Fibroblast of skin of scalp (primary cell): ENCODE measurements at places on chromosomes 2 and 18.
A peak's percentile ranks its signal among the peaks of the same experiment; 100 is the strongest.

GRCh38 chr2:104026725-104027124 lies 827.2 kb upstream of the POU3F3 start:
- no peak for DNase-seq

DNA sequence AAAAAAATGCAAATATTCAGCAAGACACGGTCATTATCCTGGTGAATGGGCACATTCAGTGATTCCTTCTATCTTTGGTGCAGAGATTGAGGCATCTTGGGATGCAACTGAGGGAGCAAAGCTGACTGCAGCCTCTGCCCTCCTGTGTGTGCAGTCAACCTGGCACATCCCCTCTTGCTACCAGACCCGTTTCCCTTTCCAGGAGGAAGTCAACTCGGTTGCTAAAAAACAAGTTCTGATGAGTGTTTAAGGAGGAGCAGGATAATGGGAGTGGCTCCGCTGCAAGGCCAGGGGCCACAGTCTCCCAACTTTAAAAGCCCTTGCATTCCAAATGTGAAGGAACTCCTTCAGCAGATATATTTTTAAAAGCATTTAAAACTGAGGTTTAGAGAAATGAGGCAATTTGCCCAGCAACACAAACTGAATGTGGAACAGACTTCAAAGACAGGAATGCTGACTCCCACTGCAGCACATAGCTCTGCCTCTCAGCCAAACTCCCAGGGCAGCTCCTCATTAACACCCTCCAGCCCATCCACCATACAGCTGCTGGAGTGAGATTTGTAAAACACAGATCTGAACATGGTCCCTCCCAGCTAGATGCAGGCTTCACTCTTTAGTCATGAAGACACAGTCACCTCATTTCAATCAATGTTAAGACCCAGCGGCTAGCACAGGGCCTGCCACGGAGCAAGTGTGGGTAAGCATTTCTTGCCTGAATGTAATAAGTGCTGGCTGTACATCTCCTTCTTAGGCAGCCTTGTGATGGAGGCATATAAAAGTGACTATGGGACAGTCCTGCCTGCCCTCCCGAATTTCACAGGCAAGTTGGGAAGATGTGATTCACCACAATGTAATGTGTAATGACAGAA lies 54.3 kb downstream of the VSNL1 start:
- peak; percentile 64 for DNase-seq

- no peak for DNase-seq
These were observed 5.3 kb upstream of the PXDN start for GRCh38 chr2:1749489-1750119.

DNA sequence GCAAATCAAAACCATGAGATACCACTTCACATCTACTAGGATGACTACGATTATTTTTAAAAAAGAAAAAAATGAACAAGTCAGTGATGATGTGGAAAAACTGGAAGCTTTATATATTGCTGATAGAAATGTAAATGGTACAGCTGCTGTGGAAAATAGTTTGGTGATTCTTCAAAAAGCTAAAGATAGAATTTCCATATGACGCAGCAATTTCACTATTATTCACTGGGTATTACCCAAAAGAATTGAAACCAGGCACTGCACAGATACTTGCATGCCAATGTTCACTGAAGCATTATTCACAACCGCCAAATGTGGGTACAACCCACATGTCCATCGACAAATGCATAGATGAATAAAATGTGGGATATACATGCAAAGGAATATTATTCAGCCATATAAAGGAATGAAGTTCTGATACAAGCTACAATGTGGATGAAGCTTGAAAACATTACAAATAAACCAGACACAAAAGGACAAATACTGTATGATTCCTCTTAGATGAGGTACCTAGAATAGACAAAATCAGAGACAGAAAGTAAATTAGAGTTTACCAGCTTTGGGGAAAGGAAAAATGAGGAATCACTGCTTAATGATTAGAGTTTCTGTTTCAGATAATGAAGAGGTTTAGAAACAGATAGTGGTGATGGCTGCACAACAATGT lies 11.1 kb downstream of the RTTN start:
- DNase-seq = no peak

- DNase-seq = no peak
These were observed 196.1 kb downstream of the LTBP1 start for GRCh38 chr2:33142810-33143209.

DNA sequence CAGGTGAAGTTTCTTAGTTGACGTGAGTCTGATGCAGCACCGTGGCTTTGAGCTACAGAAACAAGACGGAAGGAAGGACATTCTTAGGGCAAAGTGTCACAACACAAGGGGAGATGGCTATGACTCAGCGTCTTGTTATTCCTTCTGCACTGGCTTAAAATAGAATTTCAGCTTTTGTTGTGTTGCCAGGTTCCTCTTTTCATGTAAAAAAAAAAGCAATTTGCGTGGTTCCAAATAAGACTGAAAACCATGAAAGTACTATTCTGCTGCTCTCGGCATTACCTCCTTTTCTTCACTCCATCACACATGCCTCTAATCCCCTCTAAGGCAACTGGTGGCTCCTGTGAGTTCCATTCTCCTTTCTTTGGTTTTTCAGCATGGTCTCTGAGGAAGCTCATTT lies 150.1 kb downstream of the ANTXR1 start:
- peak; percentile 89 for DNase-seq

GRCh38 chr2:35447215-35447614 lies 908.4 kb upstream of the CRIM1 start:
- DNase-seq = no peak

- DNase-seq = no peak
These were observed 22.4 kb downstream of the RTP5 start for GRCh38 chr2:241891988-241892298.

GRCh38 chr2:149063177-149063576 lies 24.7 kb downstream of the LYPD6B start:
- DNase-seq = no peak

- DNase-seq = peak; percentile 29
These were observed 216.8 kb downstream of the CAMKMT start for GRCh38 chr2:44578471-44579093.

- DNase-seq = peak; percentile 97
These were observed 28.4 kb downstream of the ARHGAP28 start for GRCh38 chr18:6757931-6758330.

DNA sequence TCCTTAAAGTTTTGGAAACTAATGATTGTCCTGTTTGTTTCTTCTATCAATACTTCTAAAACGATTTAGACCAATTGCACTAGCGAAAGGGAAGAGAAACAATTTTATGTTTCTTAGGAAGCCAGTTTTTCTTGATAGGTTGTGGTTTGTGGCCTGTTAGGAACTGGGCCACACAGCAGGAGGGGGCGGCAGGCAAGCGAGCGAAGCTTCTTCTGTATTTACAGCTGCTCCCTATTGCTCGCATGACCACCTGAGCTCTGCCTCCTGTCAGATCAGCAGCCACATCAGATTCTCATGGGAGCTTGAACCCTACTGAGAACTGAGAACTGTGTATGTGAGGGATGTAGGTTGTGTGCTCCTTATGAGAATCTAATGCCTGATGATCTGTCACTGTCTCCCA lies 201.5 kb upstream of the PXDN start:
- DNase-seq = no peak

GRCh38 chr2:212797484-212798205 lies 259.0 kb upstream of the ERBB4 start:
- DNase-seq = no peak

GRCh38 chr2:176242276-176242675 lies 27.0 kb upstream of the MTX2 start:
- peak; percentile 51 for DNase-seq

DNA sequence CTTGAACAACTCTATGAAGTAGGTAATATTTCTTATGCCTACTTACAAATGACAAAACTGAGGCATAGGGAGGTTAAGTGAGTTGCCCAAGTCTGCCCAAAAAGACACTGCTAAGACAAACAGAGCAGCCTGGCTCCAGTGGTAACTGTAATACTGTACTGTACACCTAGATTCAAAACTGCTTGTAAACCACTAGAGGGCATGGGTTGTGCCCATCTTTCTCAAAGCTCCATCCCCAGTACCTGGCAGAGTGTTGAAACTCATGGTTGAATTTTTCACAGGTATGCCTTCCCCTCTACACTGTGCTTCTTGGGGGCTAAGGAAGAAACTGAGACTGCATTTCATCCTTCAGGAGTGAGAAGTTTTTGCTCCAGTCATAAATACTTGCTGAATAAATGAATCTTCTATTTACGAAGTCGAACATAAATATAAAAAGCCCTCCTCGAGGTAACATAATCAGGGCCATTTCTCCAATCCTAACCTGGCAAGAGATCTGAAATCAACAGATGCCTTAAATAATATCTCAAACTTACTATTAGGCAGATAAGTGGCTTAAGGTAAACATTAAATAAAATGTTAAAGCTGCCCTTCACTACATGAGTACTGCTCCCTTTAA lies 2.0 kb downstream of the PPP4R1 start:
- peak; percentile 44 for DNase-seq

DNA sequence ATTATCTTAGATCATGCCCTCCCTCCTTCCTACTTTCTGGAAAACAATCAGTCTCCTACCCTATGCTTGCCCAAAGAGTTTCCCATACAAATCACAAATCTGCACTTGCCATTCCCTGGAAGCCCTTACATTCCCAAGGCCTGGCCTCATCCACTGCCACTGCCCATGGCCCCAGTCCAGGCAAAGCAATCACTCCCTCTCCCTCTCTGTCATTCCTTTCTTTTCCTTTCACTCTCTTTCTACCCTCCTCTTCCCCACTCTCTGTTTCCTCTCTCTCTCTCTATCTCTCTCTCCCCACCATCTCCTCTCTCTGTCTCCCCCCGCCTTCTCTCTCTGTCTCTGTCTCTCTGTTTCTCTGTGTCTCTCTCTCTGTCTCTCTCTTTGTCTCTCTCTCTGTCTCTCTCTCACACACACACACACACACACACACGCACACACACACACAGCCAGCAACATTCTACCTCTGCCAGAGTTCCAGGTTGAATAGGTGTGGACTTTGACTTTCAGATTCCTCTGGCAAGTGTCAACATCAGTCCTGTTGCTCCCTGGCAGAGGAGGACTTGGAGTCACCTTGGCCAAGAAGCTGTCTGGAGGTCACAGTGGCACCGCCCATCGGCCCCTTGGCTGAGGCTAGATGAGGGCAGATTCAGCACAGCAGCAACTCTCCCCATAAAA lies 43.7 kb upstream of the NAT8 start:
- DNase-seq = peak; percentile 5

- no peak for DNase-seq
These were observed 206.9 kb upstream of the NRP2 start for GRCh38 chr2:205475416-205475768.

GRCh38 chr2:129901754-129902415 lies 77.6 kb upstream of the RAB6C start:
- no peak for DNase-seq

DNA sequence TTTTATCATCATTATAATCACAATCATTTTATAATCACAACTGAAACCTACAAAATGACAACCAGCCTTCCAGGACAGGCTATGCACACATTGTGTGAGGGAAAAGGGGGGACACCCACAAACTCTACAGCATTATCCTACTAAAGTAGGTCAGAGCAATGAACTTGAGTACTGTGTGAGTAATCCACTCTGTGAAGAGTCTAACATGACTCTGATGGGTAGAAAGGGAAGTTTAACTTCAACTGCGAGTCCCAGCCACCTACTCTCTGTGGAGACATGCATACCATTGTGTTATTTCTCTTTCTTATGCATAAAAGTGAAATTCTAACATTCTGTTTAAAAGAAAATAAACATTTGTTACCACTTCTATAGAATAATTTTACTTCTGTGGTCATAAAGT lies 177.9 kb downstream of the ZNF516 start:
- no peak for DNase-seq

GRCh38 chr2:164910101-164910899 lies 45.0 kb downstream of the SLC38A11 start:
- DNase-seq = no peak

- DNase-seq = no peak
These were observed 46.8 kb downstream of the RNF138 start for GRCh38 chr18:32138332-32138982.

DNA sequence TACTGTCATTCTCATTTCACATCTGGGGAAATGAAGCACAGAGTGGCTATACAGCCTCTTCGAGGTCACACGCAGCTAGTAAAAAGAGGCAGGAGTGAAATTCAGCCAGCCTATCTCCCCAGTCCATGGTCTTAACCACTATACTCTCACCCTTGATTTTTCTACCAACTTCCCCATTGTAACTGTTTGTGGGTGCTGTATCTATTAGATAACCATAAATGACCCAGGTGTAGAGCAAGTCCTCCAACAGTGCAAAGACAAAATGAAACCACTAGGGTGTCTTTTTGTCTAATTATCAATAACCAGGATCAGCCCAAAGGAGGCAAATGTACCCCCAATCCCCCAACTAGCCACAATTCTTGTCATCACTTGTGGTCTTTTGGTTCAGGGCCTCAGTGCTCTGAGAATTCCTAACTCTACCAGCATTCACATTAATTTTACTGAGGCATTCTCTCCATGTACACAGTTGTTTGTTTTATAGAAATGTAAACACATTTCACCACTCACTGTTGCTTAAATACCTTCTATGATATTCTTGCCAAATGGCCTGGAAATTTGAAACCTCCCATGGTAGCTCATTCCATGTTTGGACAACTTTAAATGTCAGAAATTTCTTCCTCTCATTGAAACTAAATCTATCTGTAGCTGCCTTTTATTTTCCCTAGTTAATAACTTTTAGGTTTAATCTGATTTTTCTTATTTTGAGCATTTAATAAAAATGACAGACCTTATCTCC lies 58.7 kb downstream of the SLC40A1 start:
- DNase-seq = no peak

DNA sequence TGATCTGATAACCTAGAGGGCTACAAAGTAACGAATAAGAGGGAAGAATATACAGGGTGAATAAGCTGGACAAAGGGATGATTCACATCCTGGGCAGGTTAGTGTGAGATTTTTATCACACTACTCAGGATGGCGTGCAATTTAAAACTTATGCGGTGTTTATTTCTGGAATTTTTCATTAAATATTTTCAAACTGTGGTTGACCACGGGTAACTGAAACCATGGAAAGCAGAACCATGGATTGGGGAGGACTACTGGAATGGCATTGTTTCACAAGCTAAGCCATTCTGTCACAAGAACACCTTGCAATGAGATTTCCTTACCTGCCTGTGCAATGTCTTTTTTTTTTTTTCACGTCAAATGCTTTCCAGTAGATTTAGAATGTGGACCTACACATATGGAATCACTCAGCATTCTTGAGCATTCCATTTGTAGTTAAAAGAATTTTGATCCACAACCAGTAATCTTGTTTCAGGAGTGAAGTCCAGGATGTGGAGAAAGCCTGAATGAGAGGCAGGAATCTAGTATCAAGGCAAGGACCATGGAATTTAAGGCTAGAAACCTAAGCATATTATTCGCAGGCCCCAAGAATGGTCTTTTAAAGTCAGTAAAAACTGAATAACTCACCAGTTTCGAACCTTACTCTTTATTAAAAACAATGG lies 8.0 kb upstream of the CDK15 start:
- peak; percentile 95 for DNase-seq

GRCh38 chr2:20450201-20450999 lies 3.5 kb downstream of the RHOB start:
- DNase-seq = peak; percentile 88

DNA sequence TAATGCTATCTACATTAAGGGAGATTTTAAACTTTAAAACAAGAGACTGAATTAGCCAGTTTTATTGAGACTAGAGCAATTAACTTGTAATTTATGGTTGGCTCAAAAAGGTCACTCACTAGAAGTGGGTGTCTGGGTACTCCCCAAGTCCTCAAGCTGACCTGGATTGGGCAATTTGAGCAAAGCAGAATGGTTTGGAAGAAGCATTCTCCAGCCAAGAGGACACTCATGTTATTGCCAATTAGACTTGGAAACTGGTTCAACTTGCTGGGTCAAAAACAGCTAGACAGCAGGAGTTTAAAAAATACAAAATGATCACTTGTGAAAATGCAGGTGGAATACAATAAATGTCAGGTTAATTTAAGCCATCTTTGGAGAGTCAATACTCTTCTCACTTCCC lies 29.5 kb upstream of the MYO1B start:
- no peak for DNase-seq
